Tibial nerve (tissue), 4 donors: ENCODE measurements at places on chromosomes 2 and 18. TPM values are rescaled to one million over a fixed set of nuclear protein-coding genes. Genes with fewer than 3 reads are reported as not detected.

Gene SPHKAP
- total RNA-seq = not detected

Gene CERKL
- total RNA-seq = not detected

Gene STEAP3
- total RNA-seq = 19.8 TPM

Gene IER3IP1
- total RNA-seq = 8.6 TPM

Gene LYPD6B
- total RNA-seq = not detected

Gene ALK
- total RNA-seq = 0.42 TPM

Gene VAMP5
- 63.6 TPM for total RNA-seq

Gene PLCD4
- total RNA-seq = 14.4 TPM

Gene STK36
- total RNA-seq = 68.6 TPM

Gene HOXD3
- 10.5 TPM for total RNA-seq
